ENCODE measurements at places on chromosomes 13 and 19.
A peak's percentile ranks its signal among the peaks of the same experiment; 100 is the strongest.

DNA sequence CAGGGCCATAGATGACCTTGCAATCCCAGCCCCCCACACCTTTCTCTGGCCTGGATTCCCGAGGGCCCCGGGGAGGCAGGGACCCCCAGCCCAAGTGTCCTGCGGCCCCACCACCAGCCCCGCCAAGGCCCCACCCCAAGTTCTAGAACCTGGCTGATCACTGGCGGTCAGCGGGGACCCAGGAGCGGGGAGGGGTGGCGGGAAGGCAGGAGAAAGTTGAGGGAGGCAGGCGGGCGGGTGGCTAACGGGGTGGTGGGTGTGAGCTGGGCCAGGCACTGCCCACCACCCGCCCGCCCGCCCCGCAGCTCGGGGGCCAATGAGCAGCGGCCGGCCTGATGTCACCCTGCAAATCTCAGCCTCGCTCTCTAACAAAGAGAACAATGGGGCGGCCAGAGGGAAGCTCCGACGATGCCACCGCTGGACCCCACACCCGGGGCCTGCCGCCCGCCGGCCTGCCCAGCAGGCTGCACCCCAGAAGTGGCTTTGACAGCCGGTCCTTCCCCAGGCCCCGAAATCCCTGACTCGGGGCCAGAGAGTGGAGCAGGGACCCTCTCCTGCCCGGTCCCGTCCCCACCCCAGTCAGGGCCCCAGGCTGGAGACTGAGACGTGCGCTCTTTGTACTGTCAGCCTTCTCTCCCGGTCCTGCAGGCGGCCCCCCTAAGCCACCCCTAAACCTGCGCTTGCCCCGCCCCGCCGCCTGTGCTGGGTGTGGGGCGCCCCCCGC is 1.6 kb downstream of the MEX3D start:
- DNase-seq = peak; percentile 16

DNA sequence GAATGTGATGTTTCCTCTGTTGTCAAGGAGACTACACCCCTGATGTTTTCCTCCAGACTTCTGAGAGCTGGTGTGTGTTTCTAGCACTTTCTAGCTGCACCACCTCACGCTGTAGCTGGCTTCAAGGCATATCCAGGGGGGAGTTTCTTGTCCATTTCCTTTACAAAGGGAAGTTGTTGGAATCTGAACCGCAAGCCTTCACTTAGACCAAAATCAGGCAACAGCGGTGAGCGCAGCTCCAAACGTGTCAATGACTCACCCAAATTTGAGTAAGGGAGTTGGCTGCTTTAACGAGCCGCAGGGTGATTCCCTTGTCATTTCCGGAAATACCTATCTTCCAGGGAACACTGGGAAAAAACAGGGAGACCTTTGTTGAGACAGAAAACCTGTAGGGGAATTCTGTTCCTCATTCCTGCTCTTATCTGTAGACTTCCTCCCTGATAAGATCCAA is 2.5 kb downstream of the LDLR start:
- DNase-seq = no peak

DNA sequence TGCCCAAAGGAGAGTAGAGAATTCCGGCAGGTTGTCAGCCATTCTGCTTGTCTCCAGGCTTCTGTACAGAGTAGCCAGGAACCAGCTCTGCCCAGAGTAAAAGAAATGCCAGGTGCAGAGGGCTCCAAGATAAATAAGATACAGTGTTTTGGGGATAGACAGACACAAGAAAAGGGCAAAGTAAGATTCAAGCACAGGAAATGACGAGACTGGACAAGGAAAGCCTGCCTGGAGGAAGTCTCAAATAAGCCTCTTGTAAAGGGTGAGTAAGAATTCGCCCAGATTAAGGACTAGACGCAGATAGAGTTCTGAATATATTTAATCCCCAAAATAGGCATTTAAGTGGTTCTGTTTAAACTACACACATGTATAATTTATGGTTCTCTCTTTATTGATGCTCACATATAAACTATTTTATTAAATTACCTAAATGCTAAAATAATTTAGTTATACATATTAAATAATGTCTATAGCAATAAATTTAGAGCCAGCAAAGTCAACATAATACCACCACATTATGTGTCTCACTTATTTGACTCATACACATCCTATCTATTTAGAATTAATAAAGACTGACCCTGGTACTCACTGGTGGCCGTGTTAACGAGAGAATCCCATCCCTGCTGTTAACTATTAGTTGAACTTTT is 98.4 kb upstream of the RAP2A start:
- DNase-seq = no peak

DNA sequence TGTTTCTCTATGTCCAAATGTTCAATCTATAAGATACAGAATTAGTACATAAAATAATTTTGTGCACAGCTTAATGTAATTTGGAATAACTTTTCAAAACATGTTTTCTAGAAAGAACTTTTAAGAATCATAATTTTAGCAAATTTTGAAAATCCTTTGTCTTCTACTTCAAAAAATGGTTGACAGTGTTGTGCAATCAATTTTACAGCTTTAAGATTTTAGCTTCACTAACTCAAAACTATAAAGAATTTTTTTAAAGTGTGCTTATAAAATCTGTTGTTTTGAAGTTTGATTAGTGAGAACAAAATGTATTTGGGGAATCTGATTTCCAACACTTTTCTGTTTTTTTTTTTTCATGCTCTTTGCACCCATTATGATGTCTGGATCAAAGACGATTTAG is 12.7 kb upstream of the SPACA6 start:
- no peak for DNase-seq

GRCh38 chr13:22903925-22904324 is 276.9 kb upstream of the SGCG start:
- no peak for DNase-seq

DNA sequence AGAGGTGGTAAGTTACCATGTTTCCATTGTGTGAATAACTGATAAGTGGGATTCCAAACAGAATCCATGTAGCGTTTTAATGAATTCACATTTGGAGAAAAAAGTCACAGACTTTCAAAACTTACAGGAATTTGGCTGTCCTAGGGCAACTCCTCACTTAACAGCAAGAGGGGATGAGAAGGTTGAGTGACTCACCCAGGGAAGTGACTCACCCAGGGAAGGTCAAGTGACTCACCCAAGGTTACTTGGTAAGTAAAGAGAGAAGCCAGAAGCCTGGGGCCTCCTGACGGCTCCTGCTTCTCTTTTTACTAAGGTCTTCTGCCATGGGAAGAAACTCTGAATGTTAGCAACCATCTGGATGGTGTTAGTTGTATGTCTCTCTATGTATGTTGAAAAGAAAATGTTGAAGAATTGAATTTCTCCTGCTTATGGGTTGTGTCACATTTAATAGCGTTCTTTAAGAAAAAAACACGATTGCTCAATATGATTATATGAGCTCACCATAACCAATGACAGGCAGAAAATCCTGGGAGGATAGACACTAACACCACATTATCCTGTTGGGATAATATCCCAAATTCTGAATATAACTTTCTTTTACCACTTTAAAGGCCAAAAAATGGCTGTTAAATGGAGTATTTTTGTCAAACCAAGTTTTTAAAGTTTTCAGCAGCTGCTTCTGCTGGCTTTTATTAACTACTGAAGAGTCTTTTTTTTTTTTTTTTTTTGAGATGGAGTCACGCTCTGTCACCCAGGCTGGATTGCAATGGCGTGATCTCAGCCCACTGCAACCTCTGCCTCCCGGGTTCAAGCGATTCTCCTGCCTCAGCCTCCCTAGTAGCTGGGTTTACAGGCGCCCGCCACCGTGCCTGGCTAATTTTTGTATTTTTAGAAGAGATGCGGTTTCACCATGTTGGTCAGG is 195.6 kb downstream of the GGACT start:
- DNase-seq = no peak

DNA sequence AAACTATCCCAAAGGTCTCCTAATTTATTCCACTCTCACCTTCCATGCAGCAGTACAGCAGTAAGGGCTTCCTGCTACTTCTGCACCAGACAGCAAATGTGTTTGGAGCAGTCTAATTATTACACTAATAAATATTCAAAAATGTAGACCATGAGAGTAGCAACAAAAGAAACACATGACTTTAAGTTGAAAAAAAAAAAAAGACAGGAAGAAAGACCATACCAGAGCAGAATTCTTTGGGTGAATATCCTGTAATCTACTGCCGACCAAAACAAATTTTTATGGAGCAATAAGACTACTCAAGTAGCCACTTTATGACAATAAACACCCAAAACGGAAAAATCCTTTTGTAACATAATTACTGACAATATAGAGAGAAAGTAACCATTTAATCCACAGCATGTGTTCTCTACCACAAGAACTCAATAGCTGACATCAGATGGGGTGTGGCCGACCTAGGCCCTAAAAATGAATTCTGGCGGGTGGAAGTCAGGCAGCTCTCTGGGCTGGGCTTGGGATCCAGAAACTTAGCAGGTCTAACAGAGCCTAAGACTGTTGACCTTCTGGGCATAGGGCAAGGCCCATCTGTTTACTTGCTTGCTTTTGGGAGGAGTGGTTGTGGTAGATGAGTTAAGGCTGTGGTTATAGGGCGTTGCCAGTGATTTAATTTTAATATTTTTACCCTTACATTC is 4.6 kb downstream of the KLF12 start:
- DNase-seq = no peak

Measured in NCI-H1694 (cell line).